ENCODE measurements at places on chromosomes 2 and 18.

- no peak for DNase-seq
These were observed 4.7 kb downstream of the EXOC6B start for GRCh38 chr2:72821118-72821517.

DNA sequence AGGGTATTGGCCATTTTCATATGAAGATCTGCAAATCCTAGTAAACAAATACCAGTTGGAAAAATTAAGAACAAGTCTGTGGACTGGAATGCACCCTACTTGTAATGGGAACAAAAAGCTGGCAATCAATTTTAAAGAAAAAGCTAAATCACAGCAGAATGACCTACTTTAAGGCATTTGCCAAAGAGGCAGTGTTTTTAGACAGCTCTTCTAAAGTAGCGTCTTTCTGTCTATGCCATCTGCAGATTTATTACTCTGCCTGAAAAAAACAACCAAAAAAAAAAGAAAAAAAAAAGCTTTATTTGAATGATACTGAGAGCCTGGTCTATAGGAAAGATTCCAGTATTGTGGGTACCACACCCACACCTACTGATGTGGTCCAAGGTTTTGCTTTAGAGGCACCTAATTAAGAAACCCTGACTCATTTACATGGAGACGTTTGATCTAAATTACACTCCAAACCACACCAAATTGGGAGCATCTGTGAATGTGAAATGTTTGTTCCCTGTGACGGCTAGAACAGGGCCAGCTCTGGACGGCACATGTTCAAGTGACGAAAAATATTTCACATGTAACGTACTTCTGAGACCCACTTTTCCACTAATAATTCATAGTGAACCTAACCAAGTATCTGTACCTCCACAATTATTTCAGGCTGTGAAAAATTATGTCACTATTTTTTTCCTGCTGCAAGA, 597.1 kb downstream of the ARHGAP15 start:
- no peak for DNase-seq

GRCh38 chr2:118813111-118813510, 34.3 kb downstream of the EN1 start:
- DNase-seq: no peak

- no peak for DNase-seq
These were observed 12.4 kb downstream of the XIRP2 start for GRCh38 chr2:166900700-166901099.

DNA sequence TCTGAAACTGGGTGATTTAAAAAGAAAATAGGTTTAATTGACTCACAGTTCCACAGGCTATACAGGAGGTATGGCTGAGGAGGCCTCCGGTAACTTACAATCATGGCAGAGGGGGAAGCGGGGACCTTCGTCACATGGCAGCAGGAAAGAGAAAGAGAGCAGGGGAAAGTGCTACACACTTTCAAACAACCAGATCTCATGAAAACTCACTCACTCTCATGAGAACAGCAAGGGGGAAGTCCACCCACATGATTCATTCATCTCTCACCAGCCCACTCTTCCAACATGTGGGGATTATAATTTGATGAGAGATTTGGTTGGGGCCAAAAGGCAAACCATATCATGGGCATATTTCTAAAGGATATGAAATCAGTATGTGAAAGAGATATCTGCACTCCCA, 12.0 kb upstream of the ARHGAP15 start:
- DNase-seq: no peak

- DNase-seq: no peak
These were observed 26.3 kb downstream of the B4GALT6 start for GRCh38 chr18:31657823-31658669.

GRCh38 chr2:197079832-197080555, 153.5 kb upstream of the PGAP1 start:
- no peak for DNase-seq

DNA sequence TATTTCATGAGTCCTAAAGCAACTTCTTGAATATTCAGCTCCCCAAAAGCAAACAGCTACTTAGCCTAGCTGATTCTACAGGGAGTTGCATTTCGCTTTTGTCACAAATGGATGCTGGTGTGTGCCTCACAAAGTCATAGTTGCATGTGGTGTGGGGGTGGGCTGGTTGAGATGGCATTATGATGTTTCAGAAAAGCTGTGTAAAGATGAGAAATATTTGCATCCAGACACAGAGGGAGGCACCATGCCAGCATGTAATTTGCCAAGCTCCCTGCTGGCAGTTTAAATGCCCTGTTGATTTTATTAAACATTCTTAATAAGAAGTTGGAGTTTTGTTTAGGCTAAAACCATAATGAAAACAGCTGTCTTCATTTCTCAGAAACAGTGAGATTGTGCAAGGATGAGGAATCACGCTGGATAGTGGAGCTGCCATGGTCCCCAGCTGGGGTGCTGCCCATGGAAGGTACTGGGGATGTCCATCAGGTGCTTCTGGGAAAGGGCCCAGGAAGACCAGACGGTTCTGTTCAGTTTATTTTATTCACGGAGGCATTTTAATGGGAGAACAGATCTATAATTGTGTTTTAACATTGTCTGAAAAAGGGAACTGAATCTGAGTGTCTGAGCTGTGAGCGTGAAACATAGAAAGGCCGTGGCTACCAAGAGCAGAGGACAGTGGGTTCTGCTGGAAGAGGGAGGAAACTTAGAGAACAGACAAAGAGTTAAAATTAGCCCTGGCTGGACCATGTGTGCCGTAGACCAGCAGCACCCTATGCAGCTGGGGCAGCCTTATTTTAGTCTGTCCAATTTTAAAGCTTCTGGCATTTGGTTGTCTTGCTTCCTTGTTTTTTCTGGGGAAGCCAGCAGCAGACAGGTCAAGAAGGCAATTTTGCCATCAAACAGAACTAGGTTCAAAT, 177.1 kb downstream of the FAM210A start:
- no peak for DNase-seq

- no peak for DNase-seq
These were observed 6.4 kb upstream of the NPAS2 start for GRCh38 chr2:100813527-100813926.

DNA sequence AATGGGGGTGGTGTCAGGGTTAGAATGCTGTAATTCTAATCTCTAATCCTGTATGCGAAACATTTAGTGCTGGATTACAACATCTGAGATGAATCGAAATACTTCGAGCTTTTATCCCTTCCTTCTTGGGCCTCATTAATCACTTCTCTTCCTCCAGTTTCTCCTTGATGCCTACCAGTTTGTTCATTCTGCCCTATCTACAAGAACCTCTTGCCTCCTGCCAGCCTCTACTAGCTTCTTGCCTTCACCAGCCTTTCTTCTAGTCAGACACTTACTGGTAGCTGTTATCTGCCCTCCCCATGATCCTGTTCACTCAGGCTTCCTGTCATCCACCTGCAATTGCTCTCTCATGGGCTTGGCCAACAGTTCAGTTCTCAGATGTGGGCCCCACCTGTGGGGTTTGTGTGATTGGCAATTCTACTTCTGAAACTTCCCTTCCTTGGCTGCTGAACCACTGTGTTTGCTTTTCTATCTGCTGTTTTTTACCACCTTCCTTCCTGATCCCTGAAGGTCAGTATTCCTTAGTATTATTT, 15.4 kb upstream of the FARP2 start:
- no peak for DNase-seq

DNA sequence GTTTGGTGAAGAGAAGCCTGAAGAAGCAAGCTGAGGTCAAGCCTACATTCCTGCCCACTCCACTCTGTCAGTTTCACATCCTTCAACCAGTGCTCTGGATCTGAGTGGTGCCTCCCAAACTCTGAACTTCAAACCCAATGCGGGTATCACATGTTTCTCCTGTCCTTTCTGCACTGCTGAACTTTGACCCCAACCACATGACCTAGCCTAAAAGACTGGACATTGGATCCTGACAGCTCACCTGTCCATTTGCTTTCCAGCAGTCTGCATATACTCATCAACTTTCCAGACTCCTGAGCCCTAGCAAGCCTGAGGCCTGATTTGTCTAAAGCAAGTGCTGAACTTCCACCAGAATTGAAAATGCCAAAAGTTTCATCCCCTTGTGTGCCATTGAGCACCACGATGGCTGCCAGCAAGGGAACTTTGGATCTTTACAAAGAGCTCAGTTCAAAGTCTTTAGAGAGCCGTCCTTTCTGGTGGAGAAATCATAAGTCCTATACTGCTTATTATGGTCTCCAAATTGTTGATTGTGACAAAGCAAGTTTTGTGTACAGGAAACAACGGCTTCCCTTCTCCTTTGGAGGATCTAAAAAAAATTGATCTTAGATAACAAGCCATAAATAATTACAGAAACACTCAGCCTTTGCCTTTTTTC, 37.6 kb upstream of the ITGA6 start:
- DNase-seq: no peak

DNA sequence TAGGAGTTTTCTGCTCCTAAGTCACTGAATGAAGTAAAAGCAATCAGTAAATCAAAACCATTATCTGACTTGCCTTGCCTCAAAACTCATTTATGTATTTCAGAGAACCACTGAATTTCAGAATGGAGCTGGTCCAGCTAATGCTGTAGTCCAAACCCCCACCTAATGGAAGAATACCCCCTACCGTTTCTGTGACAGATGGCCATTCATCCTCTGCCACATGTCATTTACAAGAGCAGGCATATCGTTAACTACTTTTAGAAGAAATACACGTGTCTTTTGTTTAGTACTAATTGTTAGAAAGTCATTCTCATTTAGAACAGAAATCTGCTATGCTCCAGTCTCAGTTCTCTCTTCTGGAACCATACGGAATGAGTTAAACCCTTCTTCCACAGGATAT, 12.8 kb upstream of the GALNT5 start:
- no peak for DNase-seq

Data from CD4-positive, alpha-beta T cell treated with Interleukin-4 for 4 hours (primary cell).